Kidney epithelial cell (primary cell): ENCODE measurements at places on chromosomes 1 and 21.

DNA sequence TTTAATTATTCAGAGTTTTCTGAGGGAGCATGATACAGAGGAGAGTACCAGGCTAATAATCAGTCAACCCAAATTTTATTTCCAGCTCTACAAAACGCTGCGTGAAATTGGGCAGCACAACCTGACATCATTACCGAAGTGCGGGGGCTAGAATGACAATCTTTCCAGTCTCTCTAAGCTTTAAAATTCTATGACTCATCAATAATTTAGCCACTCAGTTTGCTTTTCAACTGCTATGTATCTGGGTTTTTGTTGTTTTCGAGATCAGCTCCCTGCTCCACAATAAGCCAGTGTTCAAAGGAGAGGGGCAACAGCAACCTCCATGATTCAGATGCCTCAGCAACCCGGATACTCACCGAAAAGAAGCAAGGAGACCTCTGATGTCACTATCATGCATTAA is 13.9 kb downstream of the SORT1 start:
- DNase-seq, result no peak

GRCh38 chr1:111399792-111400610 is 27.5 kb downstream of the OVGP1 start:
- DNase-seq, result no peak

- no peak for DNase-seq
These were observed 581.6 kb downstream of the NPHP4 start for GRCh38 chr1:5410652-5411051.

GRCh38 chr21:42039470-42039901 is 29.3 kb upstream of the ZBTB21 start:
- DNase-seq, result no peak

DNA sequence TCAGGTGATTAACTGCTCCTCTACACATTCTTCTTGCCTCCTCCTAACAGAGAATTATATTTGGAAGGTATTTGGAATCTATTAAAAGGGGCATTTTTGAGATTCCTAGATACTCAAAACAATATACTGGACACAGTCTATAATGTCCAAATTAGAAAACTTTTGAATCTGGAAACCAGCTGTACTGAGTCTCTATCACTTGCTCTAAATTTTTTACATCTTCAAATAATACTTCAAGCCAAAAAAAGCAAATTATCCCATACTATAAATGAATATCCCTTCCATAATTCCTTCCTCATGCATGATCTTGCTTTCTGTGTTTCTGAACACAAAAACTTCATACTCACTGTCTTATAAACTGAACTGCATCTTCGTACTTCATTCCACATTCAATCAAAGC is 28.5 kb downstream of the PTP4A2 start:
- DNase-seq, result no peak

GRCh38 chr21:36892201-36892600 is 74.3 kb downstream of the HLCS start:
- no peak for DNase-seq

GRCh38 chr1:92909321-92909720 is 51.9 kb downstream of the DIPK1A start:
- DNase-seq, result peak; percentile 23

DNA sequence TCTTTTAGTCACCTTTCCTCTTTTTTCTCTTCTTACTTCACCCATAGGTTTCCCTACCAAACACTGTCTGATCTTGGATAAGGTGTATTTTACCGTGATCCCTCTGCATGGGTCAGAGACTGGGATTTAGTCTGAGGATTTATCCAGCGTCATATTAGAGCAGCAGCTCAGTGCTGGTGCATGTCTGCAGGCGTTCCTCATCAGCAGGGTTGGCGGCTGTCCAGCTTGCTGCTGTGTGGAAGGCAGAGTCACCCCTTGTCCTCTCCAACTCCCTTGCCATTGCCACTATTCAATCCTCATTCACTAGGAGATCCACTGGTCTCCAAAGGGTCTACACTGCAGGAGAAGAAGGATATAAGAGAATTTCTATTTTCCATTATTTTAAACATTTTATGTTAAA is 7.3 kb upstream of the FAM78B start:
- no peak for DNase-seq

GRCh38 chr1:37697737-37698136 is 5.4 kb downstream of the CDCA8 start:
- no peak for DNase-seq

- DNase-seq, result no peak
These were observed 1.9 kb upstream of the SLC27A3 start for GRCh38 chr1:153773096-153773921.

DNA sequence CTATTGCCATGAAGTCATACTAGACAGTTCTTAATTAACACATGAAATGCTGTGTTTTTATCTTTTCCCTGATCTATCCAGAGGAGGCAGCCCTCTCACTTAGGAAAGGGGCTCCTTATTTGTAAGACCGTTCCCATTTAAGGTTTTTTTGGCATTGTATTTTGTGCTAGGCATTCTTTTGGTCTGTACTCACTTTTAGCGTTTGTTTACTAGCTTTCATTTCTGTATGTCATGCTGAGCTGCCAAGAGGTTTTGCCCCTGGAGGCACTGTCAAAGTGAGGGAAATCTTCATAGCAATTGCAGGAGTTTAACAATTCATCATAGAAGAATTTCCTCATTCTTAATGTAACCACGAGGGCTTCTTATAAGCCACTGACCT is 59.5 kb downstream of the MTR start:
- no peak for DNase-seq

- DNase-seq, result no peak
These were observed 124.3 kb upstream of the ESRRG start for GRCh38 chr1:216847397-216848036.

- DNase-seq, result no peak
These were observed 62.5 kb downstream of the RNF220 start for GRCh38 chr1:44467566-44467965.
